ENCODE measurements at places on chromosomes 6 and 20.

GRCh38 chr6:128657181-128657580 is 136.8 kb upstream of the PTPRK start:
- no peak for DNase-seq

GRCh38 chr6:45531999-45532595 is 154.4 kb upstream of the SUPT3H start:
- DNase-seq, result no peak

GRCh38 chr6:68758559-68758958 is 123.5 kb downstream of the ADGRB3 start:
- DNase-seq, result no peak

DNA sequence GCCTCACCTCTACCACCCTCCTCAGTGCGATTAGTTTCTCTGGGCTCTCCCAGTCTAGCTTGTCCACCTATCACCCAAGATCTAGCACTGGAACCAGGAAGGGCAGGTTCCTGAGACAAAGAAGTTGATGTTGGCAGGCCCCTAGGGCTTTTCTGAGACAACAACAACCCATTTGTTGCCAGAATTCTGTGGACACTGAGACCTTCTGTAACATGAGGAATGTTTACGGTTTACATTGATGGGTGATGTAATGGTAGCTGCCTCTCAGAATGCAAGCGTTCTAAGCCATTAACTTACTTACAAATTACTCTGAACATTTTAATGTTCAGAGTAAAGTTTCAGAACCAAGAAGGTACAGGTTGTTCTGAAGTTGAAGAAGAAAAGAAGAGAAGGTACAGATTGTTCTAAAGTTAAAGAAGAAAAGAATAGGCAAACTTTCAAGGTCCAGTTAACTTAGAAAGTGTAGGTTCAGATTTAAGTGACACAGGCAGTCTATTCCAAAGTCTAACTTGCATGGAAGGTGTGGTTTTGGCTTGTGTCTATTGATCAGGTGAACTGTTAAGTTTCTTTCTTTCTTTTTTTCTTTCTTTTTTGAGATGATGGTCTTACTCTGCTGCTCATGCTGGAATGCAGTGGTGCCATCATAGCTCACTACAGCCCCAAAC is 3.7 kb upstream of the MED23 start:
- DNase-seq, result no peak

- no peak for DNase-seq
Observed at GRCh38 chr6:134750669-134751068, 199.2 kb downstream of the ALDH8A1 start.

- DNase-seq, result no peak
Observed at GRCh38 chr6:142255785-142256184, 46.0 kb upstream of the ADGRG6 start.

GRCh38 chr6:18436341-18436740 is 49.2 kb downstream of the RNF144B start:
- DNase-seq, result no peak

- DNase-seq, result no peak
Observed at GRCh38 chr6:134686071-134686470, 263.8 kb downstream of the ALDH8A1 start.

DNA sequence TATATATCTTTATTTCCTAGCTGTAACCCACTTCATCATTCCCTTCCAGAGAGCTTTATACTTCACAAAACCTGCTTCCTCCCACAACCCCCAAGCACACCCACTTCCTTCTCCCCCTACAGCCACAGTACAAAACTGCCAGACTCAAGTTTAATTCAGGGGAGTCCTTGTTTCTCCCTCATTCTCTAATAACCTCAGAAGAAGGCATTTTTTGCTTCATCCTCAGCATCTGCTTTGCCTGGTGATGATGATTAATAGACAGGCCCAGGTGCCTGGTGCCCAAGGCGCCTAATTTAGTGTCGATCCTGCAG is 414.3 kb downstream of the KIF16B start:
- no peak for DNase-seq

- DNase-seq, result peak; percentile 34
Observed at GRCh38 chr6:53647462-53648094, 18.0 kb downstream of the KLHL31 start.

DNA sequence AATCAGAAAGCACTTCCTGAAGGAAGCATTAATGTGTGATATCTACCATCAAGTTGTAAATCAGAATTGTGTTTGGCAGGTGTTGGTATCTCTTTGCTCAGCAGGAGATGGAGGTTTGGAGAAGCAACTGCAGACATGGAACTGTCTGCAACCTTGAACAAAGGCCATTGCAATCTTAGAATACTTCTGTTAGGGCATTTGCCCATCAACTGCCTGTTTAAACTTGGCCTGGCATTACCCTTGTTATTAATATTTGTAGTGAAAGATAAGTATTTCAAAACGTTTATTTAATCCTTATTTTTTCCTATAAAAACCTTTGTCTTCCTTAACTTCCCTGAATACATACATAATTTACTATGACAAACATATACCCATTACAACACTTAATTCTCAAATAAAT is 14.1 kb downstream of the GSTA5 start:
- no peak for DNase-seq

DNA sequence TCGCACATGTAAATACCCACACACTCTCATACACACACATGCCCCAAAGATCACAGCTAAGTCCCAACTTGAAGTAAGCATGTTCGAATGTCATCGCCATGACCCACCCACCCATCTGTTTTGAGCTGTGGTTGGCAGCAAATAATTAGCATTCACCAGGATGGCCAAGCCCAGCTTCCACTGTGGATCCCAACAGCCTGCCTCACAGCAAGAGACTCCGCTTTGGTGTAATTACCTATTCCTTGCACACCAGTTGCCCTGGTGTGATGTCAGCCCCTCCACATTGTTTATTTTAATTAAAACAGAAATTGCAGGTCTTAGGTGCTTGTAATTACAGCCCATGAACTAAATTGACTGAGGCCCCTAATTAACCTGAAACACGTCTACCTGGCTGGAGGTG is 81.1 kb downstream of the MAFB start:
- DNase-seq, result no peak

DNA sequence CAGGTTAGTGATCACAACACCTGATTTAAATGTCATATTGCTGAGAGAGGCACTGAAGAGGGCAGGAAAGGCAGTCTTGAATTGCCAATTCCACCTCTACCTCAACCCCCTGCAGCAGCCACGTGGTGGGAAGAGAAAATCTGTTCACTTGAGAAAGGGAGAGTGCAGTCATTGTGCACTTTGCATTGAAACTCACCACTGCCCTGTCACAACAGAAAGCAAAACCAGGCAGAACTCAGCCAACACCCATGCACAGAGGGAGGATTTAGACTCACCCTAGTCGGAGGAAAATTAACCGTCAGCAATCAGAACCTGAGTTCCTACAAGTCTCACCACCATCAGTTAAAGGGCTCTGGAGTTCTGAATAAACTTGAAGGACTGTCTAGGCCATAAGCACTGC is 1040.2 kb downstream of the HACE1 start:
- DNase-seq, result no peak

DNA sequence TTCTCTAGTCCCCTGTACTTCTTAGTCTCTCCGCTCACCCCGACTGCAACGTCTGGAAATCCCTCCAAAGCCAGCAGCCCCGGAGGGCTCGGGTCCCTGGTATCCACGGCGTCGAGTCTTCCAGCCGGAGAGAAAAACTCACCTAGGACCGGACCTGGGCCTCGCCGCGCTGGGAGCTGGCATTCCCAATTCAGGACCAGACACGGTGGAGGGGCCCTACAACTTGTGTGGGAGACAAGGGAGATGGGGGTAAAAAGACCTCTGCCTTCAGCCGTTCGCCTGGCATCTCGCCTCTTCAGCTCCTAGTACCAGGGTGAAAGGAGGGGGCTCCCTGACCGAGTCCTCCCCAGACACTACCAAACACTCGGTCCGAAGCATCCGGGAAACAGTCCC is 64.3 kb downstream of the GPX5 start:
- no peak for DNase-seq

- no peak for DNase-seq
Observed at GRCh38 chr20:12679447-12679846, 329.3 kb upstream of the SPTLC3 start.

GRCh38 chr6:2560917-2561698 is 189.6 kb downstream of the MYLK4 start:
- no peak for DNase-seq

DNA sequence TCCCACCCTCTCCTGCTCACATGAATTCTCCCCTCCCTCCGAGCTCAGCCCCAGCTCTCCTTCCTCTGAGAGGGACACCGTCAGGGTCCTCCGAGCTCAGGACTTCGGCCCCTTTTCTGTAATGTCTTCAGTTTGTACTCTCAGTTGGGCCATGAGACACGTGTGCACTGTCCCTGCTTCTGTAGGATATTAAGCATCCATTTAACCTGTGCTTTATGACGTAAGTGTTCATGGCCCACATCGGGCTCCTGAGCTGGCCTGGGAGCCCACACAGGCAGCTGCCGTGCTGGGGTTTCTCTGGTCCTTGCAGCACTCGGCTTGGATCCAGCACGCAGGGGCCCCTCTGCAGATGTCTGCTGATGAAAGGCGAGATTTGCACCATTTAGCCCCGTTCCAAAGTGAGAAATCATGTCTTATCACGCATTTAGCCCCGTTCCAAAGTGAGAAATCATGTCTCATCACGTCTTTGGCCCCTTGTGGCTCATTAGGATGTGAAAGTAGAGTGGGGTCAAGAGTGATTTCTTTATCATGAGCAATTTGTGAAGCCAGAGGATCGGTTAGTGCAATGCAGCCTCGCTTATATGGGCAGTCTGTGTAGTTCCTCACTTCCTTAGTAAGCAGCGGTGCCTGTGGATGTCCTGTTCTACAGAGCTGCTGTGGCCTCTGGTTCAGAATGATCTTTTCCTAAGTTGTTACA is 25.3 kb downstream of the DUSP22 start:
- DNase-seq, result no peak

DNA sequence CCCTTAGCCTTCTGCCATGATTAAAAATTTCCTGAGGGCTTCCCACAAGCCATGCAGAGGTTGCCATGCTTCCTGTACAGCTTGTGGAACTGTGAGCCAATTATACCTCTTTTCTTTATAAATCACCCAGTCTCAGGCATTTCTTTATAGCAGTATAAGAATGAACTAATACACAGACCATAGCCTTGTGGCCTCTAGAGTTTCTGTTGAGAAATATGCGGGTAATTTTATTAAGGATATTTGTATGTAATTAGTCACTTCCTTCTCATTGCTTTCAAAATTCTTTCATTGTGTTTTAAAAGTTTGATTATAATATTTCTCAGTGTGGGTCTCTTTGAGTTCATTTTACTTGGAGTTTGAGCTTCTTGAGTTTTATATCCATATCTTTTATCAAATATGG is 484.9 kb downstream of the COL12A1 start:
- DNase-seq, result no peak

DNA sequence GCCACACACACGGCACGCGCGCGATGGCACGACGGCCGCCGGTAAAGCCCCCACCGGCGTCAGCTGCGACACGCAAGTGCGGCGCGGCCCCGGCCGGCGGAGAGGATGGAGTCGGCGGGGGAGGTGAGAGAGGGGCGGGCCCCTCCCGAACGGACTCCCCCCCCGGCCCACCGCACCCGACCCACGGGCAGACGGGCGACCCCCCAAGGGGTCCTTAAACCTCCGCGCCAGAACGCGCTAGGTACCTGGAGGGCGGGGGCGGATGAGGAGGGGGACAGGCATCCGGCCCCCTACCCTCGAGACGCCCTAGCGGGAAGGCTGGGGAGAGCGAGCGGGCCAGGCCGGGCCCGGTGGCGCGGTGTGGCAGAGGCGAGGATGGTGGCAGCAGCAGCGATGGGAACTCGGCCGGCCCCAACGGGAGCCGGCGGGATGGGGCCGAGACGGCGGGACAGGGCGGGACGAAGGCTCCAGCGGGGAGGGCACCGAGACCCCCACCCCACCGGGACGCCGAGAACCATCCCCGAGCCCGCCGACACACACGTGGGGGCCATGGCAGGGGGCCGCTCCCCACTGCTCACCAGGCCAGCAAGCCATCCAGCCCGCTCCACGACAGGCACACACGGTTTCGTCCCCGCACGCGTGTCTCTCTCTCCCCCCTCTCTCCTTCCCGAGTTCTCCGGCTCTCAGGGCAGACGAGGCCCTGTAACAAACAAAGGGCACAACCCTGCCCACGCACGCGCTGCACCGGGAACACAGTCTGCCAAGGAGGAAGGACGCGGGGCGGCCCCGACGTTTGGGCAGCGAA is 1515.4 kb upstream of the DEFB115 start:
- DNase-seq, result no peak

GRCh38 chr6:160071805-160072690 is 49.6 kb upstream of the SLC22A1 start:
- DNase-seq, result no peak

GRCh38 chr6:193773-194310 is 98.4 kb upstream of the DUSP22 start:
- DNase-seq, result peak; percentile 48

- DNase-seq, result no peak
Observed at GRCh38 chr6:28817808-28818145, 106.0 kb downstream of the TRIM27 start.

DNA sequence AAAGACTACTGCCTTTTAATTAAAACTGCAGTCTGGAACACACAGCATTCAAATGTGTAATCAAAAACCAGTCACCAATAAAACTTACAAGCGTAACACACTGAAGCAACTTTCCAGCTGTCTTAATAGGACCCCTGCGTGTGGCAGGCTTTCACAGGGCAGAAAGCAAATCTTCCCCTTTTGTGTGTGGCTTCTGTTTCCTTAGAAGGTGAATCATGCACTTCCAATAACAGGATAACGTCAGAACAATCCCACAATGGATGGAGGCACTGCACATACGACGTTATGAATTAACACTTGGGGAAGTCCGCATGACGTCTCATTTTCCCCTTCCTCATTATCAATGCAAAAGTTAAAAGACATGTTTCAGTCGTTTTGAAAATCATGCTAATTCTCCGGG is 44.8 kb downstream of the INSM1 start:
- no peak for DNase-seq

GRCh38 chr20:57139342-57140093 is 126.9 kb downstream of the BMP7 start:
- no peak for DNase-seq

Data from activated CD8-positive, alpha-beta memory T cell treated with anti-CD3 and anti-CD28 coated beads, Interleukin-2, amount 50 U/mL, for 4 hours (primary cell).